ENCODE measurements at places on chromosomes 5 and 9.

GRCh38 chr5:16411741-16412455 is 53.7 kb downstream of the ZNF622 start:
- H3K27ac ChIP-seq, result no peak overlapping the region
- H3K36me3 ChIP-seq, result no peaks in the 10 kb centered on the region
- DNase-seq, result no peak
- no peak overlapping the region for H3K4me3 ChIP-seq
- H3K4me1 ChIP-seq, result no peaks in the 10 kb centered on the region

DNA sequence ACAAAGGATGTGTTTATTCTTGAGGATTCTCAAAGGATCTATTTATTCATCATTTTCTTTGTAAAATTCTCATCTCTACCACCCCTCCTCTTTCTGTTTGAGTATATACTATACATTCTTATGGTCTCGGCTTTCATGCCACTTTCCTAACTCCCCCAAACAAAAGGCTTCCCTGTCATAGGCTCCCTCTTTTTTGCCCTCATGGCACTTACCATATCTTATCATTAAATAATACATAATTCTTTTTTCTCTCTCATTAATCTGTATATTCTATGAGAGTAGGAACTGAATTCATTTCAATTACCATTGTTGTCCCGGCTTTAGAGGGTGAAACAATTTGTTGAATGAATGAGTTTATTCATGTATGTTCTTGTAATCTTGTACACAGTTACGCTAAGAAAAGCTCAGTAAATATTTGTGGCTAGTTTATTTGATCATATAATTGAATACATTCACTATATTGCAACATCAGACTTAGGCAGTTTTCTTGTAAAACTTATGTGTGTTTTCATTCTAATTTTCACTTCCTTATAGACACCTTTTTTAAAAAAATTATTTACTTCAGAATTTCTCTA is 254.6 kb downstream of the EDIL3 start:
- H3K36me3 ChIP-seq, result no peaks in the 10 kb centered on the region
- H3K4me3 ChIP-seq, result no peak overlapping the region

GRCh38 chr5:174187481-174187880 is 142.0 kb downstream of the NSG2 start:
- peaks cover 11% of the 10 kb centered on the region for H3K27me3 ChIP-seq
- H3K4me1 ChIP-seq, result no peaks in the 10 kb centered on the region
- DNase-seq, result no peak
- H3K4me3 ChIP-seq, result no peak overlapping the region
- no peaks in the 10 kb centered on the region for H3K36me3 ChIP-seq

DNA sequence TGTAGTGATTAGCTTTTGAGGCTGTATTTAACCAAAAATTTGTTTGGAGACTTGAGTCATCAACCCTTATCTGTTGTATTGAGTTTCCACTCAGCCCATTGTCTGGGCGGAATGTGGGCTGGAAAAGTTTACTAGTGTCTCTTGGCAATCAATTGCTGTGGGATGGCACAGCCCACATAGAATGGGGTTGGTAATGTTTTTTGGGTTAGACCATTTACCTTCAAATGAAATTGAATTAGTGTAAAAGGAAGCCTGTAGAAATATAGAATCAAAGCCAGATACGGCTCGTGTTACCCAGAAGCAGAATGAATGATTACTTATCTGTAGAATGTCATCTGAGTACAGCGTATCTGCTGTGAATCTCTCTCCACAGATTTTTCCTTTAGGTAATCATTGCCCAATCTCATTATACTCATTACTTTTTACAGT is 142.9 kb downstream of the AOPEP start:
- H3K4me1 ChIP-seq, result peaks cover 26% of the 10 kb centered on the region
- peaks cover 2% of the 10 kb centered on the region for H3K36me3 ChIP-seq
- no peak overlapping the region for H3K27ac ChIP-seq
- no peak for DNase-seq

- peaks cover 5% of the 10 kb centered on the region for H3K27me3 ChIP-seq
- no peaks in the 10 kb centered on the region for H3K4me1 ChIP-seq
- no peaks in the 10 kb centered on the region for H3K36me3 ChIP-seq
- no peak overlapping the region for H3K4me3 ChIP-seq
Observed at GRCh38 chr5:34553581-34553980, 102.5 kb upstream of the RAI14 start.

- H3K27me3 ChIP-seq, result no peaks in the 10 kb centered on the region
- H3K4me1 ChIP-seq, result peaks cover 37% of the 10 kb centered on the region
- no peak for DNase-seq
- peaks cover 7% of the 10 kb centered on the region for H3K36me3 ChIP-seq
Observed at GRCh38 chr5:154937186-154937717, 759 bp downstream of the GEMIN5 start.

- H3K4me1 ChIP-seq, result peaks cover 34% of the 10 kb centered on the region
- H3K27me3 ChIP-seq, result no peaks in the 10 kb centered on the region
- H3K4me3 ChIP-seq, result peak overlapping the region; percentile 83
Observed at GRCh38 chr9:131237931-131238401, 38.3 kb downstream of the FAM78A start.

DNA sequence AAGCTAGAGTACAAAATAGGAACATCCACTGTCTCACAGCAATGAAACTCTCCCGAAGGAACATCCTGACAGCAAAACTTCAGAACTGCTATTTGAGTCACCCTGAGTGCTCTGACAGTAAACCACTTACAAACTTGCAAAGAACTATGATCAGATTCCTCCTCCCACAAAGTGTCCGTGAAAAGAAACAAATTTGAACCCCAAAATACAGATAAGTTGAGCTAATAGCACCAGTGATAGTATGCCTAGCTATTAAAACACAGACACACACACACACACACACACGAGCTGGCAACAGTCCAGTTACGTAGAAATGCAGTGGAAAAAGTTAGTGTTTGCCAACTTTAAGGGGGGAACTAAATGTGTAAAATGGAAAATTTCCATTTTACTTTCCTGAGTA is 3.1 kb upstream of the GLIS3 start:
- no peaks in the 10 kb centered on the region for H3K36me3 ChIP-seq
- peaks cover 8% of the 10 kb centered on the region for H3K4me1 ChIP-seq
- no peak for DNase-seq
- H3K27ac ChIP-seq, result no peak overlapping the region
- H3K27me3 ChIP-seq, result peaks cover 63% of the 10 kb centered on the region
- H3K4me3 ChIP-seq, result no peak overlapping the region

- peaks cover 1% of the 10 kb centered on the region for H3K36me3 ChIP-seq
- peaks cover 22% of the 10 kb centered on the region for H3K27me3 ChIP-seq
- no peak for DNase-seq
- peak overlapping the region; percentile 96 for H3K27ac ChIP-seq
- peak overlapping the region; percentile 56 for H3K4me3 ChIP-seq
Observed at GRCh38 chr5:160507221-160507721, 85.6 kb downstream of the PTTG1 start.

- no peaks in the 10 kb centered on the region for H3K27me3 ChIP-seq
- H3K36me3 ChIP-seq, result peaks cover 6% of the 10 kb centered on the region
- H3K4me3 ChIP-seq, result no peak overlapping the region
- DNase-seq, result no peak
- H3K27ac ChIP-seq, result no peak overlapping the region
Observed at GRCh38 chr9:91346644-91347043, 15.1 kb downstream of the AUH start.

- H3K4me1 ChIP-seq, result no peaks in the 10 kb centered on the region
- no peaks in the 10 kb centered on the region for H3K27me3 ChIP-seq
- H3K36me3 ChIP-seq, result no peaks in the 10 kb centered on the region
- H3K27ac ChIP-seq, result no peak overlapping the region
- H3K4me3 ChIP-seq, result no peak overlapping the region
Observed at GRCh38 chr9:107789001-107789700, 299.6 kb upstream of the KLF4 start.

DNA sequence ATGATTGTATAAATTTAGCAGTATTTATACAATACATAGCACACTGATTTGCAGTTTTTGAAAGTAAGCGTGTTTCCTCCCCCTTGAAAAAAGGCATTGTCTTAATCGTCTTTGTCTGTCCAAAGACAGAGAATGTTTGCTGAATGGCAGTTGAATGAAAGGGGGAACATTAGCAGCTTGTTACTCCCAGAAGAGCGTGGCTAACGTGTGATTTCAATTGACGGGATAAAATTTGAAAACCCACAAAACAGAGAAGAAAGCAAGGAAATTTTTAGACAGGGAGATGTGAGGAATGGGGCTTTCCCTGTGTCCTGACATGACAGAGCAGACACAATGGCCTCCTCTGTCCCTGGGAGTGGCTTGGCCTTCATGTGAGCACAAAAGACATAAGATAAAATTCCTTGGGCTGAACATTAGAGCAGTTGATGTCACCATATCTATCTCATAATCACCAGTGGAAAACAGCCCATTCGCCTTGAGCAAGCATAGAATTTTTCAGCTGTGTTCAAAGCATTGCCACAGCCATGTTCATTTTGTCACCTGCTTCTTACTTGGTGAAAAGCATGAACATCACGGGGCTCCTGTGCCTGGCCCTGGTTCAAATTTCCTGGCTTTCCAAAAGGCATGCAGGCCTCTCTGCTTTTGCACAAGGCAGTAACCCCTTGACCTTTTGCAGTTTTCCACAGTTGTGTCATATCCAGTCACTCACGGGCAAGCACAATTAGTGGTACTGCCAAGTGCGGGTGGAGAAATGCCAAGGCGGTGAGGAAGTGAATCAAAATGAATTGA is 126.9 kb downstream of the TLE1 start:
- H3K27ac ChIP-seq, result no peak overlapping the region
- H3K4me1 ChIP-seq, result no peaks in the 10 kb centered on the region
- DNase-seq, result no peak
- H3K4me3 ChIP-seq, result no peak overlapping the region

GRCh38 chr5:72241346-72242003 is 78.6 kb downstream of the MRPS27 start:
- peaks cover 10% of the 10 kb centered on the region for H3K36me3 ChIP-seq
- DNase-seq, result no peak
- no peaks in the 10 kb centered on the region for H3K27me3 ChIP-seq
- peaks cover 18% of the 10 kb centered on the region for H3K4me1 ChIP-seq

GRCh38 chr5:15442193-15442570 is 57.8 kb upstream of the FBXL7 start:
- no peak overlapping the region for H3K4me3 ChIP-seq
- no peaks in the 10 kb centered on the region for H3K4me1 ChIP-seq
- no peak for DNase-seq
- H3K36me3 ChIP-seq, result no peaks in the 10 kb centered on the region
- no peaks in the 10 kb centered on the region for H3K27me3 ChIP-seq
- no peak overlapping the region for H3K27ac ChIP-seq

DNA sequence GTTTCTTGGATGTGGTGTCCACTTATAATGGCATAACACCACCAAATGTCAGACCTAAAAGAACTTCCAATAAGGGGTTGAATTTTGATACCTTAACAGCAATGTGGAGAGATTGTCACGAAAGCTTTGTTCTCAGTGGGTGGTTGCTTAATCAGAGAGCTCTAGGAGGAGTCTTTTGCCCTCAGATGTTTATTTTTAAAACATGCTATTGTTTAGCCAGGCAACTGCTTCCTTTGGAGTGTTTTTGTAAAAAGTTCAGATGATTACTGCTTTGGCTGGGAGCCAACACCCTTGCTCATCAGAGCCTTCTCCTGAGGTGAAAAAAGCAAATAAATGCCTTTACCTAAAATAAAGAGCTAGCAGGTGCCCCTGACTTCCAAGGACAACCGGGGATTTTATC is 65.0 kb downstream of the SLC1A1 start:
- peaks cover 8% of the 10 kb centered on the region for H3K27me3 ChIP-seq
- no peak for DNase-seq
- H3K4me3 ChIP-seq, result no peak overlapping the region

GRCh38 chr9:22922222-22922621 is 475.6 kb downstream of the DMRTA1 start:
- H3K4me3 ChIP-seq, result no peak overlapping the region
- H3K27ac ChIP-seq, result no peak overlapping the region
- DNase-seq, result no peak

DNA sequence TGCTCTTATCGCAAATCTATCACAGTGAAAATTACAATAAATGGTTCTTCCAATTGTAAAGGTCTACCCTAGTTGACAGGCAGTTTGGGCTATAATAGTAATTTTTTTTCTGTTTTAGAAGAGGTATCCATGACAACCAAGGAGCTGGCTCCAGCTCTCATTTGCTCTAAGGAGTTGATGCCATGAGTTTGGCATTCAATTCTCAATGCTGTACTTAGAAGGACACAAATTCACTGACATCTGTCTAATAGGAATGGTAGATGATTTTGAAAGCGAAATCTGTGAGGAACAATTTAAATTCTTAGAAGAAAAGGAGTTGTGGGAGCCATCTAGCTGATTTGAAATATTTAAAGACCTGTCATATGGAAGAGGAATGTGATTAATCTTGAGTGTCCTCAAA is 203.6 kb upstream of the DAB2 start:
- H3K36me3 ChIP-seq, result no peaks in the 10 kb centered on the region
- peaks cover 26% of the 10 kb centered on the region for H3K27me3 ChIP-seq
- H3K27ac ChIP-seq, result no peak overlapping the region
- H3K4me3 ChIP-seq, result no peak overlapping the region

DNA sequence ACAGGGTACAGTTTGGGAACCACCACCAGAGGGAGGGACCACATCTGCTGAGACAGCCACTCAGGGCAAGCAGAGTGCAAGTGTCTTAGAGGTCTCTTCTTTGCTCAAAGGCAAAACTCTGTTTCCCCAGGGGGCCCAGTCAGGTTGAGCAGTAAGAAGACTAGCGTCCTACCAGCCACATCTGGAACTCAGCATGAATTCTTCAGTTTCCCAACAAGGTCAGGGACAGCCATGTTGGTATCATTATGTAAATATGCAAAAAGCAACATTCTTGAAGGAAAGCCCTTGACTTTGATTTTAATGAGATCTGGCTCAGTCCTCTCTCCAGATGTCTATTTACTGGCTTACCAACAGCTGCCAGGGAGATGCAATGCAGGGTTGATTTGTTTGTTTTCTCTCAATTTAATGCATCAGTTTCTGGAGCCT is 46.7 kb downstream of the TGFBI start:
- peaks cover 40% of the 10 kb centered on the region for H3K27me3 ChIP-seq
- no peak overlapping the region for H3K27ac ChIP-seq
- DNase-seq, result no peak
- peaks cover 11% of the 10 kb centered on the region for H3K4me1 ChIP-seq
- no peak overlapping the region for H3K4me3 ChIP-seq
- peaks cover 3% of the 10 kb centered on the region for H3K36me3 ChIP-seq

DNA sequence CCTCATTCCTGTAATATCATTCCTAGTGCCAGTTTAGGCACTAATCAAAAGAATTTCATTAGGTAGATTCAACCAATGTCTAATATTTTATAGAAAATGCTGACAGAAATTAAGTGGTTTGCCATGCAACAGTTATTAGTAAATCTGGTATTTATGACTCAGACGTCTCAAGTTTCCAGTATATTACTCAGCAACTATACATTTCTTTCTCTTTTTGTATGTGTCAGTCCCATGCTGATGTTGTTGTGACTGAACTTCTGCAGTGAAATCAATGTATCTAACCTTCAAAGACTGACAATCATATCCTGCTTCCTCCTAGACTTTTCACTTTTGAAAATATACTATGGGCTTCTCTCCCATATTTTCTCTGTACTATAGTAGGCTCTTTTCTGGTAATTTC is 822.5 kb downstream of the NR2F1-AS1 start:
- H3K36me3 ChIP-seq, result no peaks in the 10 kb centered on the region
- no peaks in the 10 kb centered on the region for H3K27me3 ChIP-seq
- H3K4me3 ChIP-seq, result no peak overlapping the region
- no peak for DNase-seq
- no peaks in the 10 kb centered on the region for H3K4me1 ChIP-seq

All from T-helper 17 cell (primary cell).